ENCODE measurements at places on chromosomes 12 and 14. TPM values are rescaled to one million over a fixed set of nuclear protein-coding genes. Genes with fewer than 3 reads are reported as not detected.

DNA sequence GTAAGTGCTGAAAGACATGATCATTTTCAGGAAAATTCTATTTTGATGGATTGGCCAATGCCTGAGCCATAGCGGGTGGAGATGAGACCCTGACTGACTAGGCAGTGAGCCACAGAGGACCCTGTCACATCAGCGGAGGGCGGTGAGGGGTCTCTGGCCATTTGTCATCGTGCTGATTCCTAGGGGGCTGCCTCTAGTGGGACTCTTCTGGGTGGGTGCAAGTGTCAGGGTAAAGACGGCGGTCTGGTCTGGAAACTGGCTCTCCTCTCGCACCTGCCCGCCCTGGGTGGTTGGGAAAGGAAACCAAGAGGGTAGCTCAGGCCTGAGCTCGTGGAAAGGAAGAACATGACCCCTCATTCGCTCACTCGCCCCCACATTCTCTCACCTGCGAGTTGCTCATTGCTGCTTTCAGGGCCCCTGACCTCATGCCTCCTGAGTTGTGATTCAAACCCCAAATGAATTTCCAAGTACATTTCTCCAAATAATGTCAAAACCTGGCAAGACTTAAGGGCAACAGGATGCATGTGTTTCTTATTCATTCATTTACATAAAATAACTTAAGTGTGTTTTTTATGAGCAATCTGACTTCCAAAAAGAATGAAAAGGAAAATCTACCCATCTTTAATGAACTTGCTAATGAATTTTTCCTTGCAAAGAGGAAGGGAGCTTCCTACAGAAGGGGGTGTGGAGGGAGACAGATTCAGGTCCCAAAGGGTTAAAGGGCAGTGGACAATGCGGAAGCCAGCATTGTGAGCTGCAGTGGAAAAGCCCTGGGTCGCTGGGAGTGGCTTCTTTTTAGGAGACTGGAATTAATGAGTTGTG lies 12.8 kb downstream of the MEG3 start:
- peak; percentile 15 for DNase-seq

The PTGES3 gene
- total RNA-seq, result 51.7 TPM

The IFNG-AS1 gene
- total RNA-seq, result 0.09 TPM

The EFS gene
- total RNA-seq, result 10.8 TPM

DNA sequence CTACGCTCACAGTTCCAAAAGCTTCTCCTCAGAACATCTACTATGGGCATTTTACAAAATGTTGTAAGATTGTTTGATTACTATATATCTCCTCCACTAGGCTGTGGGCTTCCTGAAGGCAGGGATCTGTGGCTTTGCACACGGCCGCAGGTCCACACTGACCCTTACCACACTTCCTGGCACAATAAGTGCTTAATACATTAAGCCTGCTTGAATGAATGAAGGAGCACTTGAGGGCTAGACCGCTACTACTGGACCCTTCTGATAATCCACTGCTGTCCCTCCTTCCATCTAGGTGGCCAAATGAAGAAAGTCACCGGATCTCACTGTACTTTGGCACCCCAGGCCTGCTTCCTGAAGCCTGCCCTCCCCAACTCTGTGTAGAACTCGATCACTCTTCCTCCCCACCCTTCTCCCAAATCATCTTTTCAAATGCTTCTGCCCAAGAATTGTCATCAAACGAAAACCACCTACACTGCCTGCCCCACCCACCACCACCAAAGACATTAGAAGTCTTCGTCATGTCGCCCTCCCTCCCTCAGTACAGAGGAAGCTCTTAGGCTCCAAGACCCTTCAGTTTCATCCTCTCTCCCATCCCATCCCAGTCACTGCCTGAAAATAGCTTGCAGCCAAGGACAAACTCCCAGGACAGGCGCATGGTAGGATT lies 596 bp upstream of the ZBTB39 start:
- no peak for DNase-seq

The DCTN2 gene
- total RNA-seq, result 140 TPM

The GYS2 gene
- total RNA-seq, result not detected

- peak; percentile 67 for DNase-seq
Measured at GRCh38 chr14:35287431-35288013, 4.7 kb upstream of the PSMA6 start.

The CELA1 gene
- not detected for total RNA-seq

DNA sequence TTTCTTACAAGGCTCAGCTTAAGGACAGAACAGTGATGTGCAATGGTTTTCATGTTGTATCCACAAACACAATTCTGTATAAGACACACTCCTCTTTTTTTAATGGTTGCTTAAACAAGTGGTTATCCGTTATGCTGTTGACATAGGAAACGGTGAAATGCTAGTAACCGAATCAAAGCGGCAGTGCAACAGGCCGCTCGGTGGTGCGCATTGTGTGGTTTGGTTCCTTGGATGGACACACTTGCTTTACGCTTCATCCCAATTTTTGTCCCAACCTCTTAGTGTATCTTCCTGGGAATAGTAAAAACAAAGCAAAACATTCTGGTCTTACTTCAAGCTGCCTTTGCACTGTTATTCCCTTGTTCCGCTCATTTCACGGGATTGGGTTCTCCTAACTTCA lies 650 bp upstream of the PTGER2 start:
- DNase-seq, result peak; percentile 59
